ENCODE measurements at places on chromosomes 3 and 15.

GRCh38 chr3:169146179-169146665 is 517.3 kb downstream of the MECOM start:
- DNase-seq = no peak

- DNase-seq = no peak
Measured at GRCh38 chr3:123054109-123054778, 12.6 kb upstream of the PDIA5 start.

DNA sequence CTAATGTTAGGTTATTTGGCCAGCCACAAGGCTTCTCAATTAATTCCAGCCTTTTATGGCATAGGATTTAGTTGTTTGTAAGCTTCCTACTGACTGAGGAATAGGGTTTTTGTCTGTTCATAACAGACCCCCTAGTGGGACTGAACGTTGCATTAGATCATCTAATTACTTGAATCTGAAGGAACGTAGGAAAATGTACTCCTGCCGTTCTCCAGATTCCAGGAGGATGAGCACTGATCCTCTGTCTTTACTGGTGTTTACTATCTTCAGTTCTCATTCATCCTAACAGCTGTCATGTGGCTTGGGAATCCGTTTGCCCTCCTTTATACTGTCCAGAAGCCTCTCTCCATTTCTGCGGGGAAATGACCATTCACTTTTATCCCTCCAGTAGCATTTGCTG is 52.7 kb downstream of the RAD54L2 start:
- no peak for DNase-seq

- DNase-seq = no peak
Measured at GRCh38 chr3:62876064-62876463, 848 bp upstream of the CADPS start.

DNA sequence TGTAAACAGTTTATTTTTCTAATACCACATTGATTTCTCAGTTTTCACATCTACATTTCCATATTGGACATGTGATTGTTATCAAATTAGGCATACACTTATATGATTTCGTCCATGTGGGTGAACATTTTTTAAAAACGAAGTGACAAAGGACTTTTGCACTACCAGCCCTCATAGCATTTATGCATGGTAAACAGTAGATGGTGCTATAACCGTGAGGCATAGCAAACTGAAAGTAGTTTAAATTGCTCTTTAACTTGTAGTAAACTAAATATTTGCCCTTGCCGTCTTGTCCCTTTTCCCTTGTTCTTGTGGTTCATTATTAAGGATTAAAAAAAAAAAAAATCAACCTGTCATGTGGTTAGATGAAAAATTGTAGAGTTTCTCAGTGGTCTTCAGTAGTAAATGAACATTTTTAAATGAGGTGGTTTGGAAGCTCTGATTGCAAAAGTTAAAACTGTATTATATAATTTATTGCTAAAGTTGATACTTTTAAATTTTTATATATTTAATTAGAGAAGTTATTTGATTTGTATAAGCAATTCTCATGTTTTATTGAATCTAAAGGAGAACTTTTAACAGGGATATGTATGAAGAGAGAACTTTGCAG is 24.0 kb downstream of the STX19 start:
- no peak for DNase-seq

- no peak for DNase-seq
Measured at GRCh38 chr3:72675243-72675642, 173.0 kb downstream of the SHQ1 start.

GRCh38 chr15:41790756-41791546 is 16.7 kb downstream of the MAPKBP1 start:
- DNase-seq = no peak

GRCh38 chr3:120772081-120772480 is 29.5 kb downstream of the GTF2E1 start:
- DNase-seq = no peak

DNA sequence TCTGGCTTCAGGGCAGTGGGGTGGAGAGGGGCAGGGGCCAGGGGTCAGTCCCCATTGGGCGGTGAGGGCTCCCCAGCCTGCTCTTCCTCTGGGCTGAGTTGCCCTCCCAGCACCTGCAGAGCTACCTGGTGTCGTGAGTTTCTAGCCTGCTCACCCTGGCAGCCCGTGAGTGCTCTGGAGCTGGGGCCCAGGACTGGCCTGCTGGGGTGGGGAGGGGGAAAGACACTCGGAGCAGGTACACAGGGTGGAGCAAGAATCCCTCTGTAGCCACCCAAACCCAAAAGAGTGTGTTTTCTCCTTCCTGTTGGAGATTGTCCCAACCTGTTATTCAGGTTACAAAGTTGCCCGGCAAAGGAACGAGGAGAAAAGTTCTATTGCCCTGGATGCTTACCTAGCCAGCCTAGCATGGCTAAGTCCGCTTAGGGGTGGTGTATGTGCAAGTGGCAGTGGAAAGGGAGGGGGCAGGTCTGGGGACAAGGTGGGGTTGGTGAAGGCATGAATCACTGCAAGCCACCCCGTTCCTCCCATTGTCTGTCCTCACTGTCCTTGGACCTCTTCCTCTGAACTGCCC is 8.9 kb downstream of the FAM3D start:
- no peak for DNase-seq

DNA sequence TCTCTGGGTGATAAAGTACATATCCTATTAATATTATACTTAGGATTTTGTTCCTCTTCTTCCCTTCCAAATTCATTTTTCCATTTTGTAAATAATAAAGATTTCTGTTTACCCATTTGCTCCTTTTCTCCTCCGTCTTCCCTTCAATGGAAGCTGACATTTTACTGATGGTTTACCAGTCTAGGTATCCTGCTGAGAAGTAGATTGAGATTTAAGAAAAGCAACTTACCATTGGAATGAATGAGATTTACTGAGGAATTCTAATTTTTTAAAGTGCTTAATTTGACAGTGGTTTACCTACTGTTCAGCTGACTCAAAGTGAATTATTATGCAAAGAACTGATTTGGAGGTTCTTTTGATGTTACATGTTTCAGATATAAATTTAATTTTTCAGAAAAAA is 2.4 kb downstream of the C15orf61 start:
- DNase-seq = no peak

GRCh38 chr15:85622221-85622831 is 172.4 kb downstream of the KLHL25 start:
- no peak for DNase-seq

DNA sequence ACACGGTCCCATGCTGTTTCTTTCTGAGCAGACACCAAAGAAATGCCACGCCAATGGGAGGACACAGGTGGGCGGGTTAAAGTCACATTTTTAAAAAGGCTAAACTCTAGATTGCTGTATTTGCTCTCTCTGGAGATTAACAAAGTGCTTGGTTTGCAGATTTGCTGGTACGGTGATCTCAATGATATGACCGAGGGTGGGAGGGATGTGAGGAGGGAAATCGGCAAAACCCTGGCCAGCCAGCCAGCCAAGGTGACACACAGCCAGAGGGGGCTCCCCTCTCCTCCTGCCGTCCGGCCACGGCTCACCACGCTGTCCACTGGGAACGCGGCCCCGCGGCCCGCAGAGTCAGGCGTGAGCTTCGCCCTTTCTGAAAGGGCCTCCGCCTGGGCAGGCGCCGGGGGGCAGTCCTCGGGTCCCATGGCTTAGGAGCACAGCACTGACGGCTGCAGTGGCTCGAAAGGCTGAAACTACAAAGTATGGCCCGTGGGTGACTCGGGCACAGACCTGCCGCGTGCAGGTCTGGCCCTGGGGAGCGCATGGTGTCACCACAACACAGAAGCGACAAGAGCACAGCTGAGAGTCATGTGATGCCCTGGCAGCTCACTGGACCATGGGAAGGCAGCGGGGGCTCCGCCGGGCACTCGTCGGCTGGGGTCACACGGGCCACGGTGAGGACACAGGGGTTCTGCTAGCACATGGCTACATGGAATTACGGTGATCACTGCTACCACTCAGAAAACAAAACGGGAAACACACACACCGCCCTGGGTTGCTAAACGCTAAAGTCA is 57.8 kb upstream of the RPL32 start:
- DNase-seq = no peak

DNA sequence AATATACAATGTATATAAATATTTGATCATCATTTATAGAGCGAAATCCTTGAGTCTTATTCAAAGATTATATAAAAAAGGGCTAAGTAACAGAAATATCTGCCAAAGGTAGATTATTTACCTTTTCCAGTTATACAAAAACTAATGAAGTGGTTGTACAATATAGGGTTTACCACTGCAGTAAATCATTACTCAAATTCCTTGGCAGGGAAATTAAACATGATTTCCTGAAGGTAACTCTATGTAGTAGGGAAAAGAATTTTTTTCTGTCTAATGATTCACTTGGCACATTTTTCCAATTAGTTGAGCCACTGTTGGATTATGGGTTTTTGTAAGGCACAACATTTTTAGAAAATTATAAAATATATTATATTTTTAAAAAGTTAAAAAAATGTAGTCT is 129.6 kb downstream of the NR2F2 start:
- DNase-seq = no peak

DNA sequence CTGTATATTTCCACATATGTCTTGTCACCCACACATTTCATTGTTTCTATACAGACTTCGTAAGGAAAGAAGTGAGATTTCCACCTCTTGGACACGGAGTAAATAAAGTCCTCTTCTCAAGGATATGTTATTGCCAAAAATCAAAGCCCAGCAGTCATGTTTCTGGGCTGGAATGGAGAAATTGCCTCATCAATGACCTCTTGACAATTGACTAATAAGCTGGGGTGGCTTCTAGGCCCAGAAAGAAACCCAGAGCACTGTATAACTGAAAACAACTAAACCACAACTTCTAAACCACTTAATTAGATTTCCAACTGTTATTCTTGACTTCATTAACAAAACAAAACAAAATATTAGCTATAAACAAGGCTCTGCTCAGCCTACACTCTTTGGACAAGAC is 56.4 kb upstream of the SLC24A5 start:
- no peak for DNase-seq

DNA sequence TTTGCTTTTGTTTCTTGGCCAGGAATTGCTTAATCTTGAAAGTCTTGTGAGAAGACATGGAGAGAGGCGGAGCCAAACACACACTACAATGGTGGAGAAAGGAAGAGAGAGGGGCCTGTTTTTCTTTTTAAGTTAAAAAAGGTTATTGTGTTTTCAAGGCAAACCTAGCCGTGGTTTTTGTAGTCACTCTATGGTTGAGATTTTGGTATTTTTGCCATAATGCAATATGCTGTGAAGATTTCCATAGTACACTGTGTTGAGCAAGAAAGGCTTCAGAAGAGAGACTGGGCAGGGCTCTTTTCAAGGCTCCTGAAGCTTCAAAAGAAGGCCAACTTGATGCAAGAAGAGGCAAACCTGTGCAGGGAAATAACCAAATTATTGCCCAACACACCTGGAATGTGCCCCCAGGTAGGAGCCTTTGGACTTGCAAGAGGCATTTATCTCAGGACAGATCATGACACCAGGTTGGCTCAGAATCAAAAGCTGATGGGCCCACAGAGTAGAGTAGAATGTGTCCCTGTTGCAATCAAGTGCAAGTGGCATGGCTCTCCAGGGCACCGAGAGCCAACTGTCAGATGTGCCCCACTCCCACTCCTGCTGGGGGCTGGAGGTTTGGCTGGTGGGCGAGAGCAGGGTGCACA is 22.1 kb downstream of the AMOTL2 start:
- no peak for DNase-seq

GRCh38 chr3:139310474-139310933 is 33.3 kb upstream of the MRPS22 start:
- DNase-seq = no peak

DNA sequence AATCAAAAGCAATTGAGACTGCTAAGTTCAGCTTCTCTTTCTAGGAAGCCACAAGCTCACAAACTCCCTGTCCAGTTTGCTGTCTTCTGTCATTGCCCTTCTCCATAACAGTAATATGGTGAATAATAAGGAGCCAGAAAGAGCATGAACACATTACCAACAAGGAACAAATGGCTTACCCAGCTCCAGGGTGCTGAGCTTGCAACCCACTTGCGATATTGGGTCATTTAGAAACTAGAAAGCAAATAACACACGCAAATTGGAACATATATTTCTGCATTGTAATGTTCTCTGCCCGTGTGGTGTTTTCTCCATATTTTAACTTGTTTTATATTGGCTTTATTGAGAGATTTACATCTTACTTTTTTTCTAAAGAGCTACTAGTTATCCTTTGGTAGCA is 325.3 kb downstream of the GBE1 start:
- no peak for DNase-seq

DNA sequence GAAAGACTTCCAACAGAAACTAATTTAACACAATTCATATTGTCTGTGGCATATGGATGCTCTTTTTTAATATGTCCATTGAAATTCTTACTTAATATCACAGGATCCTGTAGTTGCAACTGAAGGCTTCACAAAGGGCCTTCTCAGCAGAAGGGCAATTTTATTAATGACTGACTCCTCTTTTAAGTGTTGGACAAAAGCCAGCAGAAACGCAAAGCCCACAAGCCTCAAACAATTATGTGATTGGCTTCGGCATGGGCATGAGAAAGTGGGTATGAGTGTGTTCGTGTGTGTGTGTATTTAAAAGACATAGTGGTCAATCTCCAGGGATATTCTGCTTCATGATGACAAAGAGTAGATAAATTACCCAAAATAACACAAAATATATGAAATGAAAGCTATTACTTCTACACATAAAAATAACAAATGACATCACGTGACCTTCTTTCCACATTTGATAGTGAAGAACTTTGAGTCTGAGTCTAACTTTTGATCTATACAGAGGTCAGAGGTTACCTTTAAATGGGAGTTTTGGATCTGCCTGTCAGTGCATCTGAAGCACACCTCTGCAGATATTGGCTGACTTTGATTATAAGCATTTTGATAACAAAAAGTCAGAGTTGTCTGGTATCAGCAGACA is 496.9 kb downstream of the CADM2 start:
- no peak for DNase-seq

DNA sequence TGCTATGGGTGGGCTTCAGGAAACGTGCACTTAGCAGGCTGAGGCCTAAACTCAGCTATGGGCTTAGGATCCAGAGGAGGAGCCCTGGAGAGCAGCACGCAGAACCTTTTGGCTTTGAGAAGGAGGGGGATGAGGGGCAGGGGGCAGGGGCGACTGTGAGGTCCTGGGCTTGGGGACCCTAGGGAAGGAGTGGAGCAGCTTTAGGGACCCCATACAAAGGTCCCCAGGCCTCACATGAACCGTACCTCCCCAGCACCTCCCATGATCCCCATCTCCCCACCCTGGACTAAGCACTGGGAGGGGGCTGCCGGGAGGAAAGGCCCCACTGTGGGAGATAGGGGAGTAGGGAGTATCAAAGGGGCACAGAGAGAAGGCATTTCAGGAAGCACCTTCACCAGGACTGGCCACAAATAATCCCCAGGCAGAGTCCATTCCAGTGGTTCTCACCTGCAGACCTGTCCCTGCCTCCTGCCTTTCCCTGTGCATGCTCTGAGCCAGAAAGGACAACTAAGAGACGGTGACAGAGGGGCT is 62.0 kb upstream of the KLF13 start:
- DNase-seq = no peak

DNA sequence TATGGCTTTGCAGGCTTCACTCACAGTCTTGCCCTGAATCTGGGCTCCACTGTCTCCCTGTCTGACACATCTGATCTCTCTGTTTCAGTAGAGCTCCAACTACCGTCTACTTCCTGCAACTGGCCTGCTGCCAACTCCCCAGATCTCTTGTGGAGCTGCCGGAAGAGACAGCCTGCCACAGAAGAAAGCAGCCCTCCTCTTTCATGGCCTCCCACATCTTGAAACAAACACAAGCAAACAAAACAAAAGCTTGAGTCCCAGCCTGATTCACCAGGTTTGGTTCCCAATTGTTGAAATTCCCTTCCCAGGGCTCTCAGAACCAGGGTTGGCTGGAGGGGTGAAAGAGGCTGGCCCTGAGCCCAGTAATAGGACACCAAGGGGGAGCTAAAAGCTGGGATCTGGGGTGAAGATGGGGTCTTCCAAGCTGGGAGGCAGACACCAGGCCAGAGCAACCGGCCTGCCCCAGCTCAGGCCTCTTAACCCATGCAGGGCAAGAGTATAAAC is 55.3 kb upstream of the CA12 start:
- peak; percentile 36 for DNase-seq

All from stimulated activated CD8-positive, alpha-beta memory T cell treated with anti-CD3 and anti-CD28 coated beads, Interleukin-4, amount 100 ng/mL, for 4 hours (primary cell).